ENCODE measurements at places on chromosomes 1 and 21. TPM values are rescaled to one million over a fixed set of nuclear protein-coding genes. Genes with fewer than 3 reads are reported as not detected.
A peak's percentile ranks its signal among the peaks of the same experiment; 100 is the strongest.

Gene ZBTB18
- 13.6 TPM for total RNA-seq

Gene RPTN
- total RNA-seq, result not detected

Gene SLAMF6
- total RNA-seq, result not detected

GRCh38 chr21:37159053-37159776 is 86.2 kb downstream of the TTC3 start:
- DNase-seq, result no peak

DNA sequence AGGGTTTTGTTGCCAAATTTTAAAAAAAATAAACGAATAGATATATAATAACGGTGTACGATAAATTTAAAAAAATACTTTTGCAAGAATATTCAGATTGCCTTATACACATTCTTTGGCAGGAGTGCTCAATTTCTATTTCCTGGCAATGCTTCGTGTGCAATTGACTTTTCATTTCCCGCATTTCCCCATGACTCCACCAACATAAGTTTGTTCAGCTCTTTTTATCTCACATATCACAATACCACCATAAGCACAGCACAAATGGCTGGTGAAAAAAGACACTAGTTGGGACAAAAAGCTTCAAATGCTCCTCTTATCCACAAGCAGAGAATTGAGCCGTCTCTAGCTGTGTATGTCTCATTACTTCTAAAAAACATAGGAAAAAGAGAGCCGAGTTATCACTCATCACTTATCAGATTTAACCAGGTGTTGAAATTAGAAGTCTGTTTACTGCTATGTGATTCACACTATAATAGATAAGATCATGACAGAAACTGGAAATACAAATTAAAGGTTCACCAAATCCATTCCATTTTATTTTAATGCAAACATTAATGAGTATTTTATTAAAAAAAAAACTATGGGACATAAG is 28.9 kb upstream of the RGS1 start:
- no peak for DNase-seq

- peak; percentile 96 for DNase-seq
Observed at GRCh38 chr1:208159555-208160258, 84.5 kb downstream of the PLXNA2 start.

DNA sequence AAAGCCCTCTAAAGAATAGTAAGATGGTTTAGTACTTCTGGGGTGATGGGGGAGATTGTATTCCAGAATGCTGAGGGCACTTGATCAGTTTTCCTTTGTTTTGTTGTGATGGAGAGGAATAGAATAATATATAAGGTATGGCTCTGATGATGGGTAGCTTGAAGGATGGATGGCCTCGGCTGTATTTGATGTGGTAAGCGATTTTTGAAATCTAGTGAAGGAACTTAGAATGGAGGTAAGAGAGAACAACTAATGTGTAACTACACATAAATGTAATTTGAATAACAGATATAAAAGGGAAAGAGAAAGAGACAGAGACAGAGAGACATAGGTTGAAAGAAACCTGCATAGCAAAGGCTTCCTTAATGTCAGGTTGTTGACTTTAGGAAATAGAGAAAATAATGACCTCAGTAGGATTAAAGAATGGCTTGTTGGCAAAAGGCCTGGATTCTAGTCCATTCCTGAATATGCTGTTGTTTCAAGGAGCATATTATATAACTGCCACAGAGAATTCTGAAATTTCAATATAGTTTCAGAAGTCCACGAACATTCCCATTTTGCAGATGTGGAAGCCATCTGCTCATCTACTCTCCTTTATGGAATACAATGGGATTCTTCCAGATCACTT is 58.7 kb downstream of the NIBAN1 start:
- no peak for DNase-seq

- no peak for DNase-seq
Observed at GRCh38 chr1:67193704-67194103, 27.4 kb downstream of the IL23R start.

- DNase-seq, result peak; percentile 50
Observed at GRCh38 chr1:65681096-65681495, 111.6 kb upstream of the PDE4B start.

DNA sequence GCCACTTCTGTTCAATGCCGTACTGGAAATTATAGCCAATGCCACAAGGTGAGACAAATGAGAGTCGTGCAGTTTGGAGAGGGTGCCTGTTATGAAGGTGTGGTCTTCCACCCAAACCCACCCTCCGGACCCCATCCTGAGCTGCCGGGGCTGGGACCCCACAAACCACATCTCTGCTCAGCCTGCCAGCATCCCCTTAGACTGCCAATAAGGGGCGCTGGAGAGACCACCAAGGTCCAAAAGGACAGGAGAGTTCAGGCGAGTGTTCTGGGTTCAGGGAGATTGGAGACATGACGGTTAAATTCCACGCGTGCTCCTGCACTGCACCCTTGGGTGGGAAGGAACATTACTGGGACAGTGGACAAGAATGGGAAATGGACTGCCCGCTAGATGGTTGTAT is 48.7 kb upstream of the COL18A1 start:
- no peak for DNase-seq

GRCh38 chr1:68919075-68919474 is 422.2 kb upstream of the DEPDC1 start:
- no peak for DNase-seq

DNA sequence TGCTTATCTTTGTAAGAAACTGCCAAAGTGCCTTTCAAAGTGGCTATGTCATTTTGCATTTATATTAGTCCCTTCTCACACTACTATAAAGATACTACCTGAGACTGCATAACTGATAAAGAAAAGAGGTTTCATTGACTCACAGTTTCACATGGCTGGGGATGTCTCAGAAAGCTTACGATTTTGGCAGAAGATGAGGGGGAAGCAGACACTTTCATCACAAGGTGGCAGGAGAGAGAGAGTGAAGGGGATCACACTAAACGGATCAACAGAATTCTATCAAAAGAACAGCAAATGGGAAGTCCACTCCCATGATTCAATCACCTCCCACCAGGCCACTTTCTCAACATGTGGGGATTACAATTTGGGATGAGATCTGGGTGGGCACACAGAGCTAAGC is 1352.0 kb upstream of the B3GALT2 start:
- DNase-seq, result no peak

DNA sequence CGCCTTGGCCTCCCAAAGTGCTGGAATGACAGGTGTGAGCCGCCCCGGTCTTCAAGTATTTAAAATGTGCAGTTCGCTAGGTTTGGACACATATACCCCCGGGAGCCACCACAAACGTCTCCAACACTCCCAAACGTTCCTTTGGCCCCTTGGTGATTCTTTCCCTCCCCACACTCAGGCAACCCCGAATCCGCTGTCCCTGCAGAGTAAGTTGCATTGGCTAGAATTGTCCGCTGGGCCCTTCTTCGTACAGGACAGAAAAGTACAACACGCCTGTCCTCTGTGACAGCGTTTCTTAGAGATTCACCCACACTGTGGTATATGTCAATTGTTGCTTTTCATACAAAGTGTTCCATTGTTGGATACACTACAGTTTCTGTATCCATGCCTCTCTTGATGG is 3.2 kb upstream of the PERM1 start:
- no peak for DNase-seq

Data from RPMI7951 (cell line).